ENCODE measurements at places on chromosomes 2 and 18.

GRCh38 chr2:14632133-14632936, at the start of gene LRATD1:
Gene LRATD1, plus strand, starts transcription at chr2:14632717. Its CDS starts 1,263 bp downstream, at chr2:14633980.
- DNase-seq, result peak; percentile 83

- DNase-seq, result no peak
Observed at GRCh38 chr18:8162802-8163201, 446.4 kb upstream of the RAB12 start.

DNA sequence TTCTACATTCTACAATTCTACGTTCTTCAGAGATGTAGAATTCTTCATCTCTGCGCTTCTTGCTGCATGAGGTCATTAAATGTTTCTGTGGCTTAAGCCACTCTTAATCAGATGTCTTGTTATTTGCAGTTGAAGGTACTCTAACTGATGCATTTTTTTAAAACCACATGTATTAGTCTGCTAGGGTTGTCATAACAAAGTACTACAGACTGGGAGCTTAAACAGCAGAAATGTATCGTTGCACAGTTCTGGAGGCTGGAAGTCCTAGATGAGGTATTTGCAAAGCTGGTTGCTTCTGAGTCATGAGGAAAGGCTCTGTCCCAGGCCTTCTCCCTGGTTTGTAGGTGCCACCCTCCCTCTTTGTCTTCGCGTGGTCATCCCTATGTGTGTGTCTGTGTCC, 176.3 kb upstream of the GLI2 start:
- DNase-seq, result no peak

- no peak for DNase-seq
Observed at GRCh38 chr2:216165711-216166110, 56.6 kb downstream of the XRCC5 start.

- DNase-seq, result no peak
Observed at GRCh38 chr2:10071176-10071575, 9.0 kb downstream of the CYS1 start.

DNA sequence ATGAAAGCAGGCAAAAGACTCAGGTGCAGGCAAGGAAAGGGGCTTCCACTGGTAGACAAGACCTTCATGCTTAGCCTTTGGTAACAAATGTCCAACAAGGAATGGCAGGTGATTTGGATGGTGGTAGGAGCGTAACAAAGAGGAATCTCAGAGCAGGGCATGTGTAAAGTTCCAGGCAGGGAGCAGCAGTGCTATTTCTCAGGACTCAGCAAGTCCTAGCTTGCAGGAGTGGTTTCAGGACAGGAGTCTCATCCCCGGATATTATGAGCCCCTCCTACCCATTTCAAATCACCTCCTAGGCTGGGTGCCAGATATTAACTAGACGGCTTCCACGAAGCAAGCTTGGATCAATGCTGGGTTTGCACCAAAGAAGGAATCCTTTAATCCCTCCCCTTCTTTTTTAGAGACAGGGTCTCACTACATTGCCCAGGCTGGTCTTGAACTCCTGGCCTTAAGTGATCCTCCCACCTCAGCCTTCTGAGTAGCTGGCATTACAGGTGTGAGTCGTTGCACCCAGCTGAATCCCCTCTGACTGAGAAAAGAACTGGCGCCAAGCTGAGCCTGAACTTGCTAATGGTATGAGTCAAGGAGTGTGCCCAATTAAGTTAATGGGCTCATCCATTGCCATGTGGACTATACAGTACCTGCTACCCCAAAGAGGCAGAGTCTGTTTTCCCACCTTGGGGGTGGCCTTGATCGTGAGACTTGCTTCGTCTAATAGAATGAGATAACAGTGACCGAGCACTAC, 190.3 kb downstream of the ARL4C start:
- DNase-seq, result no peak

DNA sequence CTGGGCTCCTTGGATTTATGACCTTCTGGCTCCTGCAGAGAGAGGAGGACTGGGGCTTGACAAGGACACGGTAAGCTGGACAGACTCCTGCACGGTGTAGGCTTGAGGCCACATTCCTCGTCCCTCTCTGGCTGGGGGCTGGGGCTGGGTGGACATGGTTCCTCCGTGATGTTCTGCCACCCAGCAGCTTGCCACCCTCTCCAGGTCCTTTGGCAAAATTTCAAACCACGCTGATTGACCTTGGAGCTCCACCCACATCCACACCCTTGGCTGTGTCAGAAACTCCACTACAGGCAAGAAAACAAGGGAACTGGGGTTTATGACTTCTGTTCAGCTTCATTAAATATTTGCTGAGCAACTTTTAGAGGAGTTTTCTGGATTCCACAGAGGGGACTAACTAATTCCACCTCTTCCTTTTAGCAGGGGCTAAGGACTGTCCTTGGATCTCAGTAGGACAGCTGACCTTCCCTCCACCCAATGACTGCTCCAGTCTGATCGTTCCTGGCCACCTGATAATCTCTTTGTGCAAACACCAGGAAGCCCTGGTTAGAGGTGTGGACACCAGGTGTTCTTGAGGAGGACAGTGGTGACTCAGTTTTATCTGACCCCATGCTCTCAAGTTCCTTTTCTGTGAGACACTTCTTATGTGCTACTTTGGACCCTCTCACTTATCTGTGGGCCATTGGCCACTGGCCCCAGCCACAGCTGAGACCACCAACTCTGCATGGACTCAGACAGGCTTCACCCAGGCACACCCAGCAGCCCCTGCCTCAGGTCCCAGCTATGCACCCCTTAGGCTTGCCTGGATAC, 29.3 kb downstream of the GPR55 start:
- no peak for DNase-seq

DNA sequence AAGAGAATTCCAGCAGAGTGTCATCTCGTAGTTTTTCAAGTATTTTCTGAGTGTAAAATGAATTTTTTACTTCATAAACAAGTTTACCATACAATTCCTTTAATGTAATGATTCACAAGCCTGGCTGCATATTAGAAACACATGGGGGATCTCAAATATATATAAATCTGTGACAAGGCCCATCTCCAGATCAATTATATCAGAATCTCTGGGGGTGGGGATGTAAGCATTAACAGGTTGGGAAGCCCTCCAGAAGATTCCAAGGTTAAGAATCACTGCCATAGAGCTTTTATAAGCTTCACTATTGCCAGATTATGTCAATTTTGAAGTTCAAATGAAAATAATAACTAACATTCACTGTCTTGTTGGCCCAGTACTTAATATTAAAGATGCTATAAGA, 111.2 kb downstream of the BAZ2B start:
- DNase-seq, result no peak

GRCh38 chr2:146203064-146203624, 1641.7 kb upstream of the ACVR2A start:
- no peak for DNase-seq

DNA sequence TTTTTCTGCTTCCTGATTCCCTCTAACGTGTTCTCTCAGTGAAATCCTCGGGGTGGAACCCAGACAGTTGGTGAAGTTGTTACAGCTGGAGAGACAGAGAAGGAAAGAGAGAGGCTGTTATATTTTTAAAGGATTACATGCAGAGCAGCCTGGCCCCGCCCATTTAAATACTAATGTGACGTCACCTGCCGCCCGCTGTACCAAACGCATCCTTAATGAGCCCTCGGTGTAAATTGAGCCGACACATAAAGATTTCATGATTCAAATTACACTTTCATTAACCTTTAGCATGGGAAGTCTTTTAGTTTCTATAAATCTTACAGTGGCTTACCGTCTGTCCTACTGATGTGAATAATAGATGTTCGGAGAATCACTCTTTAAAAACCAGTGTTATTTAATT, 164.0 kb upstream of the SIX3 start:
- no peak for DNase-seq

GRCh38 chr2:202270487-202270886, 4.9 kb downstream of the NOP58 start:
- no peak for DNase-seq

DNA sequence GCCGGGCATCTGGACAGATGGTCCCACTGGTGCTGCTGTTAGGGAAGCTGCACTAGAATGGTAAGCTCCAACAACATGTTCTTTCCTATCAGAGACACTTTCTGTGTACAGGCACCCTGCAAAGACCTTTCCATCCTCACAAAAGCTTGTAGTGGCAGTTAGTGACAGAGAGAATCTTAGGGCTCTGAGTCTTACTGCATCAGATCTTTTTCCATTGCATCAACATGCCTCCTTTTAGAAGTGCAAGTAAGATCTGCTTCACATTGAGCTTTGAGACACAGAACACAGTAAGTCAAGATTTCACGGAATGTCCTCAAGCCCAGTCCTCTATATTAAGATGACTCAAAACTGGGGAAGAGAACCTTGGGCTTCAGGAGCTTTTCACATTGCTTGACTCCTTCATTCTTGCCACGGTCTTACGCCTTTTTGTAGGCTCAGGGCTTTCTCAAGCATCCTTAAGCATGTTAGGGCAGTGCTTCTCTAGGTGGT, 52.6 kb downstream of the ARL4C start:
- DNase-seq, result no peak

GRCh38 chr2:200788121-200788718, 23.5 kb upstream of the BZW1 start:
- DNase-seq, result no peak

- DNase-seq, result no peak
Observed at GRCh38 chr2:208040199-208041171, 15.2 kb upstream of the PLEKHM3 start.

GRCh38 chr2:136645236-136645828, 120.0 kb upstream of the THSD7B start:
- no peak for DNase-seq

DNA sequence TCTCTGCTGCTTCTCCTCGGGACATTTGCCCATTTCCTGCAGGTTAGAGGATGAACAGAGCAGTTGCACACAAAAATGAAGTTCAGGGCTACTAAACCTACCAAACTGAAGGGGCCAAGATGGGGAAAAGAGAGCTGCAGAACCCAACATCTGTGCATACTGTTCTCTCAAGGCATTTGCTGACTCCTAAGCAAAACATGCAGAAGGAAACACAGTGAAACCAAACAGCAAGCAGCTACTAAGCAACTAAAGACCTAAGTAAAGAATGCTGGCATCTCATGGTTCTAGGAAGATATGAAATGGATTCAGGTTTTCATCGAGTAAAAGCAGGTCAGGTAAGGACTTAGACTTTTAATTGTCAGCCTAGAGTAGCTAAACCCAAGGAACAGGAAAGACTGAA, 111.9 kb upstream of the SYT4 start:
- no peak for DNase-seq

GRCh38 chr2:152542995-152543481, 174.2 kb downstream of the PRPF40A start:
- DNase-seq, result peak; percentile 10

DNA sequence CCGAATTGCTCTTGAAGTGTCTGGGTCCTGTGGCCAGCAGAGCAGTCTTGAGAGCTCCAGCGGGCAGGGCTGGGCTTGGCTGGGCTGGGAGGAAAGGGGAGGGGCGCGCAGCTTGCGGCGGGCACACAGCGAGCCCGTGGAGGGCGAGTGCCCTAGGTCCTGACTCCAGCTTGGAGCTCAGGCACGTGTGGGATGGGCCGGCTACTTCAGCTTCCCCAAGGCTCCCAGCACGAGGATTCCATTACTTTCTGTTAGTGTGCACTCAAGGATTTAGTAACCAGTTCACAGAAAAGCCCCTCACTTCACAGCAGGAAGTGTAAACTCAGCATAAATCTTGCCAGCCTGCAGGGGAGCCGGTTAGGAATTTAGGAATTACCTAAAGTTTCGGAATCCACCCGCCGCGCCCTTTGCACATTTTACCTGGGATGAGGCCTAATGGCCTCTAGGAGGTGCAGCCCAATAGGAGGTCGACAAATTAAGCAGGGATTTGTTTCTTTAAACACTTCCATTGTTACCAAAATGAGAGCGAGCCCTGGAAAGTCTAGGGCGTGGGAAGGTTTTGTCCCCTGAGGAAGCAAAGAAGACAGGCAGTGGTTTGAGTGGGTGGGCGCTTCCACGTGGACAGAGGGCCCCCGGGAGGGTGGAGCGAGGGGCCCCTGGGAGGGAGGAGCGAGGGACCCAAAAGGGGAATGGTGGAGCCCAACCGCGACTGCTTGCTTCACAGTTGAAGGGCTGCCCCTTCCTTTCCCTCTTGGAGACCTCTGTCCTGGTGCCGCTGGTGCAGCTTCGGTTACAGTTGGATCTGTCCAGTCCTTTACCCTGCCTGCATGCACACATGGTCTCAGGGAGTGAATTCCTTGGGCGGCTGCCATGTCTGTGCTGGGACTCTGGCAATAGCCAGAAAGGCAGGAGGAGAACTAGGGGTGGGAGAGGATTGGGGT, 93.3 kb downstream of the CTAGE1 start:
- DNase-seq, result no peak

DNA sequence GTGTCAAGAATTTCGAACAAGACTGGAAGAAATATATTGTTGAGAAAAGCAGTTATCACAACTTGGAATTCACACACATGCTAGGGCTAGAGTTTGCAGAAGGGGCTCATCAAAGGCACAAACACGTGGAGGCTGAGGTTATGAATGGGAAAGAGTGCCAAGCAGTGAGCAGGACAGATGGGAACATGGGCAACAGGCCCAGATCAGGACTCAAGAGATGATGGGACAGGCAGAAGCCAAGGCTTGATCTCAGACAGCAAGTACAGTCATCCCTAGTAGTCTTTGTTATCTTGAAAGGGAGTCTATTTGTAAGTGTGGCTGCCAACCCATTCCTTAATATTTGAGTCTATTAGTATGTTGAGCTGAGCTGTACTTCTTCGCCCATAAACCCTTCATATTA, 22.2 kb upstream of the EPC2 start:
- DNase-seq, result no peak

DNA sequence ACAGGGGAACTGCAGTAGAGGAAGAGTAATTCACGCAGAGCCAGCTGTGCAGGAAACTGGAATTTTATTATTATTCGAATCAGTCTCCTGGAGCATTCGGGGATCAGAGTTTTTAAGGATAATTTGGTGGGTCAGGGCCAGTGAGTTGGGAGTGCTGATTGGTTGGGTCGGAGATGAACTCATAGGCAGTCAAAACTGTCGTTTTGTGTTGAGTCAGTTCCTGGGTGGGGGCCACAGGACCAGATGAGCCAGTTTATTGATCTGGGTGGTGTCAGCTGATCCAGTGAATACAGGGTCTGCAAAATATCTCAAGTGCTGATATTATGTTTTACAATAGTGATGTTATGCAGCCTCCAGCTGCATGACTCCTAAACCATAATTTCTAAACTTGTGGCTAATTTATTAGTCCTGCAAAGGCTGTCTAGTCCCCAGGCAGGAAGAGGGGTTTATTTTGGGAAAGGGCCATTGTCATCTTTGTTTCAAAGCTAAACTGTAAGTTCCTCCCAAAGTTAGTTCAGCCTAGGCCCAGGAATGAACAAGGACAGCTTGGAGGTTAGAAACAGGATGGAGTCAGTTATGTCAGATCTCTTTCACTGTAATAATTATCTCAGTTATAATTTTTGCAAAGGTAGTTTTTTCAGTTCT, 67.0 kb downstream of the ASAP2 start:
- no peak for DNase-seq

- DNase-seq, result no peak
Observed at GRCh38 chr2:203200866-203201265, 38.0 kb upstream of the CYP20A1 start.

DNA sequence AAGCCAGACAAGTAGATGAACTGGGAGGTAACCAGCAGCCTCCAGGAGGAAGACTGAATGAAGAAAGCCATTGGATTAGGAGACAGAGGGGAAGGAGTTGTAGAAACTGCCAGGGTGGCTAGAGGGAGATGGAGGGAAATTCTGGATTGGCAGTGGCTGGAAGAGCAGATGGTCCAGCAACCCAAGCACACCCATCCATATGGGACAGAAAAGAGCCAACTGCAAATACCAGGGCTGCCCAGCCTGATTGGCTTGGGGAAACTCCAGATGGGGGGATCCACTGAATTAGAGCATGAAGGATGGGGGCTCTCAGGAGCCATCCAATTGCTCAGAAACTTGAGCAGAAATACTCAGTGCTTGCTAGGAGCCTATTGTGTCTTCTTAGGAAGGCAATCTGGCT, 173.5 kb upstream of the EPB41L3 start:
- DNase-seq, result no peak
